ENCODE measurements at places on chromosomes 4 and X.

- DNase-seq, result no peak
These were observed 79.3 kb downstream of the CLDN22 start for GRCh38 chr4:183240581-183241321.

DNA sequence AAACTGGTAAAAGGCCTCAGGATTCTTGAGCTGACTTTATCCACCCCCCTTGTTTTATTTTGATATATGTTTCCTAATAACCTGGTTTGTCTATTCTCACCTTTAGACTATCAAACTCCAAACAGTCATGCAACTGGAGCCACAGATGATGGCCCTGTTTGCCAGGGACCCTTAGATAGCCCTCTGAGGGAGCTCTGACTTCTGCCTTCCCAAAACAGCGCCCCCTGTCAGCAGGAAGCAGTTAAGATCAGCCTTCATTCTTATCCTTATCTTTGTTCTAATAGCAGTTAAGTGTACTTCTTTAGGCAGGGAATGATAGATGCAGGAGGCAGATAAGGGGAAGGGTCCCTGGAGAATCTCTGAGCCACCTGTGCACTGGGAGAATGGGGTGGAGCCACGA is 27.5 kb upstream of the CXCL13 start:
- DNase-seq, result no peak

DNA sequence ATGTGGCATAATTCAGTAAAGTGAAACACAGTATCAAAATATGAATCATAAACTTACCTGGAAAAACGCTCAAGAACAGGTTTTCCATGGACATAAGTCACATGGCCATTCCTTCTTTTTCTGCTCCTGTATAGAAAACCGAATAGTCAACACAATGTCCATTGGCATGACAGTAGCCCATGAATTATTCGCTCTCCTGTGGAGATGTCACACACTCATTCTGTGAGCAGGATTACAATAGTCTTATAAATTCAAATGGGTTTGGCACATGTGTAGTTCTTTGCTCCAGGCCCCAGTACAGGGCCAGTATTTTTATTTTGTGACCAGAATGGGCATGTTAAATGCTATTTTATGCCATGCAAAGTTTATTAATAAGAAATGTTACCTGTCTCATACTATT is 15.1 kb upstream of the CXCL13 start:
- no peak for DNase-seq

- no peak for DNase-seq
These were observed 13.0 kb upstream of the ODAPH start for GRCh38 chr4:75542824-75543223.

DNA sequence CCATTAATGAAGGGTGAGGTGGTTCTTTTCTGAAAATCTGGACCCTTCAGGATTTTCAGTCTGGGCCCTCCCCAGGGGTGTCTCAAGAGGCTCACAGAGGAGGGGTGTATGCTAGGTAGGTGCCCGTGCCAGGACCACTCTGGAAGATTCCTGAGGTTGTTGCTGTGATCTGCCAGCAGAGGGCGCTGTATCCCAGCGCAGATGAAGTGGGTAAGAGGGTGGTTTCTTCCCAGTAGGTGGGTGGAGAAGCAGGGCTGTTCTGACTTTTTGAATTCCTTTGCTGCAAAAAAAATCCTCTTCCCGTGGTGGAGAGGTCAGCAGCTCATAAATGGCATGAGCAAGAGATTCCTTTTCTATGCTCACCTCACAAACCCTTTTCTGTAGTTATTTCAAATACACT is 51.1 kb downstream of the SCML1 start:
- DNase-seq, result no peak

DNA sequence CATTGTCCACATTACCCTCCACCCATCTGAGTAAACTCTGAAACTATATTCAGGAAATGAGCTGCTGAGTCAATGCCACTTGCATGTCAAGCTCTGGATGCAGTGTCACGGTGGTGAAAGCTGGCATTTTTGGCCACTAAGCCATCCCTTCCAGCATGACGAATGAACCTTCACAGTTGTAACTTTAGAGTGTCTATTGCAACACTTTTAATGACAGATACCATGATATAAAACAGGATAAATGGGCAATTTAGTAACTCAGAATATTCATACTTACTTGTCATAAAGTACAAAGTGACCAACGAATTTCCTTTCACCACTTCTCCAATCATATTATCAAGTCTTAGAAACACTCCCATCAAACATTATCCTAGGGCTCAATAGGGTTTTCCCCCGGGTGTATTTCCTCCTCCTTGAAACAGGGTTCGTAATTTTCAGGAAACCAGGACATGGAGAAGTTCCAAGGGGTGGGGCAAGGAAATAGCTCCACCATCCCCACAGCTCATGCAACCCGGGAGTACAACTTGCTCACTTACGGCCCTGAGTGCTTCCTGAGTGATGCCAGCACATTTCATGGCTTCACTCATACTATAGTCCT is 73.1 kb downstream of the MTHFD2L start:
- no peak for DNase-seq

- no peak for DNase-seq
These were observed 566 bp downstream of the LARP7 start for GRCh38 chr4:112637552-112637866.

- no peak for DNase-seq
These were observed 30.2 kb downstream of the EDNRA start for GRCh38 chr4:147510962-147511668.

DNA sequence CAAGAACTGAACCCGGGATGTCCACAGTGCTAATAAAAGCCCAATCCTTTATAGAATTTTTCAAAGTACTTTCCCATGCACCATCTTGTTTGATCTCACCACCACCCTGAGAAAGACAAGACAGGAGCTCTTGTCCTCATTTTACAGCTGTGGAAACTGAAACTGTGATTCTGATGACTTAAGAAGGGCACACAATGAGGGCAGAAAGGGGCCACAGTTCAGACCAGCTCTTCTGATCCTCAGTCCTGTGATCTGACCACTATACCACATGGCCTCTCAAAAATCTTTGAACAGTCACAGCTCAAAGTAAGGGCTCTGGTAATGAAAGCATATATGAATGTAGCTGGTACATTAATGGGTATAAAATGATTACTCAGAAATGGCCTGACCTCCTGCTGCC is 127.3 kb upstream of the CPEB2 start:
- no peak for DNase-seq

DNA sequence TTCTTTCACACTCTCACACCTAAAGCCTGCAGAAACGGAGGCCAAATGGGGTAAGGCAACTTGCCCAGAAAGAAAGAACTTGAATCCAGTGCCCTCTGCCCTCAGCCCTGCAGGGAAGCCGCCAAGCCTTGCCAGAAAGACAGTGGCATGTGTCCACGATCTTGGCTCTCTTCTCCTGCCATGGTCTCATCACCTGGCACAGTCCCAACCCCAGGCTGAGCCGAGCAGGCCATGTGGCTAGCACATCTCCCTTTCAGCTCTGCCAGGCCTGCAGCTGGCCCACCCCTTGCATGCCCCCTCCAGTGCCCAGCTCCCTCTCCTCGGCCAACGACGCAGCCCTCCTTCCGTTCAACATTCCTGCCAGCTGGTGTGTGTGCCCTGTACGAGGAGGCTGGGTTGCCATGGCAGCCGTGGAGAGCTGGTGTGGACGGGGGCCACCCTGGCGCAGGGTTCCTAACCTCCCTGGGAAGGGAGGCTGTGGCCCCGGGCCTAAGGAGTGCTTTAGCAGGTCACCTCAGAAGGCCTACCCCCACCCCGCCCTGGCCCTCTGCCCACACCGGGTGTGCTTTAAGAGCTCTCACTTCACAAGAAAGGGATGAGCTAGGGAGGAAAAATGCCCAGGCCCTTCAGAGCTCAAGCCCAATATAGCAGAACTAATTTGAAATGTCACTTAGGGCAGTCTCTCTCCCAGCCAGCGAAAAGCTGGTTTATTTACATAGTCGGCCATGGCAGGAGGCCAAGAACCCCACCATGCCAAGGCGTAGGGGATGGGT is 73.0 kb upstream of the PJA1 start:
- no peak for DNase-seq

- DNase-seq, result no peak
These were observed 13.0 kb upstream of the SPARCL1 start for GRCh38 chr4:87541956-87542709.

DNA sequence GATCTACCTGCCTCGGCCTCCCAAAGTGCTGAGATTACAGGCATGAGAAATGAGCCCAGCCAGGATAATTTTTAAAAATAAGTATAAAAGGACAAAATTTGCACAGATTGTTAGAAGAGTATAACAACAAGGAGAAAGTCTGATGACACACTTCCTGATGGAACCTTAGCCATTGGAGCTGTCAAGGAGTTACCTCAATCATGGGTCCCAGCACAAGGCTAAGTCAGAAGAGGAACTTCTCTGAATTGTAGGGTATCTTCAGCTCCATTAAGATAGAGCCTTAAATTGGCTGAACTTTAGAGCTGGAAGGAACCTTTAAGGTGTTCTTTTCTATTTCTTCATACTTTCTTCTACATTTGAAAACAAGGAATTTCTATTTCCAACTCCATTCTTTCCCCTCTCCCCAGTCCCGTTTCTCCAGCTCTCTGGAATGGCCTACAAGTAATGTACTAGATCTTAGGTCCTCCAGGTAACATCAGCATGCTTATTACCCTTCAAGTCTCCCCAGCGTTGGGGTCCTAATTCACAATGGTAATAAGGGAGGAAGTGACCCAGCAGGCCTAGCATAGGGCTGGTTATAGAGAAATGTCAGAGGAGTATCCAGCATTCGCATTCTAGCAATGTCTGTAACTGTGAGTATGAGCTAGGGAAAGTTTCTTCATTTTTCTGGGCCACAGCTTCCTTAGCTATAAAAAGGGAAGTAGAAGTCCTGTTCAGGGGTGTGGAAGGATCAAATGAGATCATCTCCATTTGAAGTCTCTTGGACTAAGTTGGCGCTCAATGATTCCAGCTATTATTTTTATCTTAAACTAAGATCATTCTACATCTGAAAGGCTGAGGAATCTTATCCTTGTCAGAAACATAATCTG is 18.5 kb upstream of the RBPJ start:
- DNase-seq, result no peak

DNA sequence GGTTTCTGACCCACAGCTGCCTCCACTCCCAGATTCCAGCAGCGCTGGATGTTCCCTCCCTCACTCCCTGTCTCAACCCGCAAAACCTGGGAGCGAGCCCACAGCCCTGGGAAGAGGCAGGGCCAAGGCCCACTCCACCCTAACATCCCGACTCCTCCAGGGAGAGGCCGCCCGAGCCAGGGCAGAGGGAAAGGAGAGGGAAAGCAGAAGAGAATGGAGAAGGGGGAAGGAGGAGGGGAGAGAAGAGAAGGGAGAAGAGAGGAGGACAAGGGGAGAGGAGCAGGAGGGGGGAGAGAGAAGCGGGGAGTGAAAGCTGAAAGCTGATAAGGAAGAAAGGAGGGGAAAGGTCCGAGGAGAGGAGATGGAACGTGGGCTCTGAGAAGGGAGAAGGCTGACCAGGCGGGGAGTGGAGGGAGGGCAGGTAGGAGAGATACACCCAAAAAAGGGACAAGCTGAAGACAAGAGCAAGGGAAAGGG is 120.2 kb upstream of the PJA1 start:
- no peak for DNase-seq

- DNase-seq, result peak; percentile 2
These were observed 24.0 kb upstream of the MTHFD2L start for GRCh38 chr4:74133786-74134499.

DNA sequence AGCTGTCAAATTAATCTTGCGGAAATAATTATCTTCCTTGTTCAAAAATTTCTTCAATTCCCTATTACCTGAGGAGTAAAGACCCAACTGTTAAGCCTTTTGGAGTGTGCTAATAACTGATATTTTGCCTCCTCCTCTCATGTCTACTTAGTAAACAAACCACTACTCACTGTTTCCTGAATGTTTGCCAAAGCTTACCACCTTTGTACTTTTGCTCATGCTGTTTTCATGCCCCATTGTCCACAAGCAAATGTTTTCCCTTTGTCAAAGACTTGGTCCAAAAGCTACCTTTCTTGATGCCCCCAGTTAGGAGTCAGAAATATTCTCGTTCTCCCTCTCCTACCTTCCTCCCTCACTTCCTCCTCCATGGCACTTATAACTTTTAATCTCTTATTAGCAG is 226.1 kb downstream of the ENOX2 start:
- no peak for DNase-seq

GRCh38 chr4:142091085-142091513 is 454.7 kb downstream of the IL15 start:
- DNase-seq, result no peak

DNA sequence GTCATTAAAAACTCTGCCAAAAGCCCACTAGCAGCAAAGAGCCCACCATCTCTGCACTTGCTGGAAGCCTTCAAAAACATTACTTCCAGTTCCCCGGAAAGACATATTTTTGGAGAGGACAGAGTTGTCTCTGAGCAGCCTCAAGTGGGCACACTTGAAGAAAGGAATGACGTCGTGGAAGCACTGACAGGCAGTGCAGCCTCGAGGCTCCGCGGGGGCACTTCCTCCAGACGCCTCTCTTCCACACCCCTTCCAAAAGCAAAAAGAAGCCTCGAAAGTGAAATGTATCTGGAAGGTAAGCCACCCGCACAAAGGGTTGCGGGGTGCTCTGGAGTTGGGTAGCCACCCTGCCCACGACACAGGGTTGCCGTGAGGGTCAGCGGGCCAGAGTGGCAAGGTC is 25.9 kb downstream of the OFD1 start:
- no peak for DNase-seq

- no peak for DNase-seq
These were observed 596.5 kb downstream of the NLGN4X start for GRCh38 chrX:5632061-5632614.

DNA sequence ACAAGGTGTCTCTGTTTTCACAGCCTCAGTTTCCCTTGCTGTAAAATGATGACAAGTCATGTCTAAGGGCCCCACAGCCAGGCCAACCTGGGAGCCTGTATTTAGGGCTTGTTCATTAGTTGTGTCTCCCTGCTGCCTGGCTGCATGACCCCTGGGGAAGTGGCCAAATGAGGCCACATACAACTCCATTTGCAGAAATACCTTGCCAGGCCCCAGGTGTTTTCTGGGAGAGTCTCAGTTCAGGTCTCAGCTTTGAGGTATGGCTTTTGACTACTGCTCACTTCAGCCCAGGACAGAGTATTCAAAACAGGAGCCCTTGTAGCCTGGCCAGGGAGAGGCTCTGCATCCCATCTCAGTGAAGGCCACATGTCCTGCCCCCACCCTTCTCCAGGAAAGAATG is 202.5 kb upstream of the MAMLD1 start:
- DNase-seq, result no peak

DNA sequence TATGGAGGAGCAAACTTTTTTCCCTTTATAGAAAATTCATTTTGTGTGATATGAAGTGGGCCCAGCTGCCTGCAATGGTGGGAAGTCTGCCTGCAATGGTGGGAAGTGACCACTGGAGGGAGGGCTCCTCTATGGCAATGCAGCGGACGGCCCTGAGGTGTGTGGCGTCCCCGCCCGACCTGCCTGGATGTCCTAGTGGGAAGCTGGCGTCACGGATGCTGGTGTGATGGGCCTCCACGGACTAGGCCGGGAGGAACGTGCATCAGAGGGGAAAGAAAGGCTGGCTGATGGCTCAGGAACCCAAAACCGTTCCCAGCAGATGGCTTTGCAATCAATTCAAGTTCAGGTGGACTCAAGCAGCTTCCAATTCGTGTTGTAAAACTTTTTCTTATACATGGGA is 177.9 kb downstream of the AFAP1 start:
- DNase-seq, result peak; percentile 35

Data from stimulated activated CD4-positive, alpha-beta T cell treated with anti-CD3 and anti-CD28 coated beads, Interleukin-1b, Interleukin-23, amount 100 ng/mL, for 1 hour (primary cell).